Adrenal gland (tissue), 19 donors: ENCODE measurements at places on chromosomes 16 and 17. TPM values are rescaled to one million over a fixed set of nuclear protein-coding genes. Genes with fewer than 3 reads are reported as not detected.

DNA sequence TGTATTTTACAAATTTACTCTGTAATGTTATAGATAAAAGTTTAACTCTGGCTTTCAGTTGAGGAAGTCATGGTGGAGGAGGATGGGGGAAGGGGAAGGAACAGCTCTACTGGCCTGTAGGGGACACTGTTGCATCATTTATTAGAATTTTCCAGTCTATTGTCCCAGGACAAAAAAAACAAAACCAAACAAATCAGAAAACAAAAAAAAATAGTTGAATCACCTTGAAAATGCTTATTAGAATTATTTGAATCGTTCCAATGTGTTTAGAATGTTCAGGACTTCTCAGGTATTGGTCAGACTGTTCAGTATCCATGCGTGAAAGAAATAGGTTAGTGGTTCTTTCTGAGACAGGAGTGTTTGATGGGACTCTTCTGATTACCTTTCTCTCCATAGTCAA is 242.0 kb downstream of the FTO start:
- no peak overlapping the region for H3K4me3 ChIP-seq
- H3K36me3 ChIP-seq = no peaks in the 10 kb centered on the region
- no peak overlapping the region for H3K27ac ChIP-seq
- no peaks in the 10 kb centered on the region for H3K4me1 ChIP-seq
- no peak for DNase-seq
- H3K27me3 ChIP-seq = no peaks in the 10 kb centered on the region

GRCh38 chr16:48386559-48387312 is 1.5 kb upstream of the SIAH1 start:
- peak overlapping the region; percentile 99 for H3K27ac ChIP-seq
- H3K36me3 ChIP-seq = no peaks in the 10 kb centered on the region
- no peak overlapping the region for H3K4me3 ChIP-seq

DNA sequence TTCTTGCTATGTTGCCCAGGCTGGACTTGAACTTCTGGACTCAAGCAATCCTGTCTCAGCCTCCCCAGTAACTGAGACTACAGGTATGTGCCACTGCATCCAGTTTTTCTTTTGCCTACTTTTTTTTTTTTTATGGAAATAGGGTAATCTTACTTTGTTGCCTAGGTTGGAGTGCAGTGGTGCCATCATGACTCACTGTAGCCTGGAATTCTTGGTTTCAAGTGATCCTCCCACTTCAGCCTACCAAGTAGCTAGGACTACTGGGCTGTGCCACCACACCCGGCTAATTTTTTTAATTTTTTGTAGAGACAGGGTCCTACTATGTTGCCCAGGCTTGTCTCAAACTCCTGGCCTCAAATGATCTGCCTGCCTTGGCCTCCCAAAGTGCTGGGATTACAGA is 10.0 kb downstream of the LRRC36 start:
- no peak for DNase-seq
- no peaks in the 10 kb centered on the region for H3K27me3 ChIP-seq
- H3K27ac ChIP-seq = no peak overlapping the region
- no peak overlapping the region for H3K4me3 ChIP-seq
- no peaks in the 10 kb centered on the region for H3K4me1 ChIP-seq
- H3K36me3 ChIP-seq = no peaks in the 10 kb centered on the region

- H3K4me1 ChIP-seq = no peaks in the 10 kb centered on the region
- H3K36me3 ChIP-seq = no peaks in the 10 kb centered on the region
- no peaks in the 10 kb centered on the region for H3K27me3 ChIP-seq
- H3K27ac ChIP-seq = no peak overlapping the region
Measured at GRCh38 chr16:67514382-67514828, 14.2 kb upstream of the RIPOR1 start.

GRCh38 chr16:23286131-23286532 is 16.0 kb upstream of the SCNN1B start:
- no peaks in the 10 kb centered on the region for H3K36me3 ChIP-seq
- H3K4me3 ChIP-seq = no peak overlapping the region
- H3K27me3 ChIP-seq = peaks cover 6% of the 10 kb centered on the region
- DNase-seq = no peak

GRCh38 chr16:65837464-65837863 is 529.0 kb upstream of the CDH5 start:
- no peaks in the 10 kb centered on the region for H3K27me3 ChIP-seq
- no peaks in the 10 kb centered on the region for H3K36me3 ChIP-seq
- H3K4me3 ChIP-seq = no peak overlapping the region

- peak; percentile 73 for DNase-seq
- no peaks in the 10 kb centered on the region for H3K27me3 ChIP-seq
- peaks cover 59% of the 10 kb centered on the region for H3K4me1 ChIP-seq
- no peak overlapping the region for H3K27ac ChIP-seq
Measured at GRCh38 chr17:59848778-59849177, 44.0 kb downstream of the TUBD1 start.

- no peak overlapping the region for H3K4me3 ChIP-seq
- no peak for DNase-seq
- no peak overlapping the region for H3K27ac ChIP-seq
- H3K36me3 ChIP-seq = no peaks in the 10 kb centered on the region
- no peaks in the 10 kb centered on the region for H3K27me3 ChIP-seq
Measured at GRCh38 chr16:68993456-68993855, 112.0 kb upstream of the HAS3 start.

DNA sequence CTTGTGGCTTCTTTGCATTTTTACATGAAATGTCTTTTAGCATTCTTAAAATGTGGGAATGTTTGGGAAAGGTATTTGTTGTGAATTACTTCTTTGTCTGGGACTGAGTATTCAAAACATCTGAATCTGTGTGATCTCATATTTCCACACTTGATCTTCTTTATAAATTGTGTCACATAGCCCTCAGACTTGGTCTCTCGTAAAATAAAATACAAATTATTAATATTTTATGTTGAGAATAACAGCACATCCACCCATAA is 81.9 kb downstream of the TUBD1 start:
- H3K4me3 ChIP-seq = no peak overlapping the region
- no peaks in the 10 kb centered on the region for H3K4me1 ChIP-seq
- H3K27me3 ChIP-seq = no peaks in the 10 kb centered on the region

- no peaks in the 10 kb centered on the region for H3K27me3 ChIP-seq
- no peak overlapping the region for H3K4me3 ChIP-seq
- no peaks in the 10 kb centered on the region for H3K36me3 ChIP-seq
Measured at GRCh38 chr17:62051053-62051452, 14.0 kb downstream of the MED13 start.

DNA sequence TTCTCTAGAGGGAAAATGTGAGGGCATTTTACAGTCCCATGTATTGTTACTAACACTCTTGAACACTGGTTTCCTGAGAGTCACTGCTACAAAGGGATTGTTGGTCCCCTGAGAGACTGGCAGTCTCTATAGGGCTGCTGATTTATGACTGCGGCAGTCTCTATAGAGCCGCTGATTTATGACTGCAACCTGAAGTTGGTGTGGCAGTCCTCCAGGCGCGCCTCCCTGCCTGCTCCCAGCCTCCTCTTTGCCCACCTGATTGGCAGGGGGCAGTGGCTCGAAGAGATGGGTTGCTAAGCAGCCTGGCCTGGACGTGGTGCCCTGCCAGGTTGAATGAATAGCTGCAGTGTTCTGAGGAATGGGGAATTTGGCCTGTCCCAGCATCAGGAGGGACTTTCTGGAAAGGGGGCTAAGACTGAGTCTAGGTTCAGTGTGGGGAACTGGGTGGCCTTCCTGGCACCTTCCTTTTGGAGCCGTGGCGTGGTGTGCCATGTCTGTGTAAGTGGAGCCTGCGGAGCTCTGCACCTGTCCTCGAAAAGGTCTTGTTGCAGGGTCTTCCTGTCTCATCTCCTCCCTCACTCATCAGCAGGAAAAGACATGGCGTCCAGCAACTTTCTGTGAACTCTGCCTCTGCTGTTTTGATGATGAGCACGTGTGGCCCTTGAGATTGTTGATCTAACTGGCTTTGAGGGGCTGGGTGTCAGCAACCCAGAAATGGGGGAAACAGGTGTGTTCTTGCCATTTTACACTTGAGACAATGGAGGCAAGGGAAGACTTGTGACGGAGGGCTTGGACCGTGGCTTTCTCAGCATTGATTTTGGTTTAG is 24.9 kb downstream of the SAP30BP start:
- peaks cover 4% of the 10 kb centered on the region for H3K4me1 ChIP-seq
- H3K27ac ChIP-seq = no peak overlapping the region
- no peak for DNase-seq

DNA sequence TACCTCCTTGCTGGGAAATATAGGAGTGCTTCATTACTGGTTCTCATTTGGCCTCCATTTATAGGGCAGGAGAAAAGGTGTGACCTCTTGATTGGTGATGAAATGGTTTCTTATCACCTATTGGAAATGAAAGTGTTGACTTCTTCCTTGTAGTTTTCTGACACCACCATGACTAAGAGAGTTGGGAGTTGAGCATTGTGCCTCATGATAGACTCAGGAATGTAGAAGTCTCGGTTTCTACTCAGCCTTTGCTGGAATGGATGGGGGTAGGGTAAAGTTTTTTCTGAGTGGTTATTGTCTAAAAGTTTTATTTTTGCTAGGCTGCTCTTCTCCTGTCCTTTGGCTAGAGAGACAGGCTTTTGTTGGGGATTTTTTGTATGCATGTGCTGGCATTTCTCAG is 117.4 kb downstream of the PHKB start:
- no peaks in the 10 kb centered on the region for H3K27me3 ChIP-seq
- H3K27ac ChIP-seq = no peak overlapping the region
- H3K36me3 ChIP-seq = no peaks in the 10 kb centered on the region
- no peaks in the 10 kb centered on the region for H3K4me1 ChIP-seq
- DNase-seq = no peak

DNA sequence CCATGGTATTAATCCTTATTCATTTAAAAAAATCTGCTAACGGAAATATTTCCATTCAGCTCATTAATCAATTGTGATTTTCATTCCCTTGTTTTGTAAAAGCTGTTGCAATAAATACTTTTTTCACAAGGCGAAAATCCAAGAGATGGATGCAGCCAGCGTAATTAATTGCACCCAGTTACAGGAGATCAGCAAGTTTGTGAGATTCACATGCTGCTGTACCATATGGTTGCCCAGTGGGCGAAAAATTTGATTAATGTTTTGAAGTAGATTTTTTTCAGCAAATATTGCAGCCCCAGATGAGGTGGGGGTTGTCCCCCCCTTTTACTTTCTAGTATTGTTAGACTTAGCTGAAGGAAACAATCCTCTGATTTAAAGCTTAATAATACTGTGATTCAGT is 186.6 kb downstream of the WWOX start:
- DNase-seq = no peak
- H3K4me3 ChIP-seq = no peak overlapping the region
- no peaks in the 10 kb centered on the region for H3K36me3 ChIP-seq
- H3K27ac ChIP-seq = no peak overlapping the region

GRCh38 chr17:6501359-6501758 is 55.0 kb downstream of the PITPNM3 start:
- no peaks in the 10 kb centered on the region for H3K27me3 ChIP-seq
- H3K27ac ChIP-seq = no peak overlapping the region
- no peak overlapping the region for H3K4me3 ChIP-seq
- no peak for DNase-seq

DNA sequence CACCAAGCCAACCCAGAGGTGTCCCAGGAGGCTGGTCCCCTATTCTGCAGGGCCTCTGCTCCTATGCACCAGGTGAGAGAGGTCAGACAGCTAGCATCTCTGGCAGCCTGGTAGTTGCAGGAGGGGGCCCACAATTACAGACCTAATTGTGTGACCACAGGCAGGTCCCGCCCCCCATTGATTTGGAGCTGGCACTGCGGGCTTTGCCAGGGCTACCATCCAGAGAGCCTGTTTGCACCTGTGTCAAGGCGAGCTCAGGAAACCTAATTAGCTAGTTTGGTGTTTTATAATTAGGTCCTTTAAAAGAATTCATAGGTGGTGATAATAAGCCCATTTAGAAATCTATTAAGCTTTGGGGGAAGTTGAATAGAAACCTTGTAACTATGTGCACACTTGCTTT is 90.2 kb downstream of the MRM1 start:
- no peak overlapping the region for H3K4me3 ChIP-seq
- no peak for DNase-seq
- no peak overlapping the region for H3K27ac ChIP-seq
- no peaks in the 10 kb centered on the region for H3K36me3 ChIP-seq
- H3K27me3 ChIP-seq = no peaks in the 10 kb centered on the region
- no peaks in the 10 kb centered on the region for H3K4me1 ChIP-seq

DNA sequence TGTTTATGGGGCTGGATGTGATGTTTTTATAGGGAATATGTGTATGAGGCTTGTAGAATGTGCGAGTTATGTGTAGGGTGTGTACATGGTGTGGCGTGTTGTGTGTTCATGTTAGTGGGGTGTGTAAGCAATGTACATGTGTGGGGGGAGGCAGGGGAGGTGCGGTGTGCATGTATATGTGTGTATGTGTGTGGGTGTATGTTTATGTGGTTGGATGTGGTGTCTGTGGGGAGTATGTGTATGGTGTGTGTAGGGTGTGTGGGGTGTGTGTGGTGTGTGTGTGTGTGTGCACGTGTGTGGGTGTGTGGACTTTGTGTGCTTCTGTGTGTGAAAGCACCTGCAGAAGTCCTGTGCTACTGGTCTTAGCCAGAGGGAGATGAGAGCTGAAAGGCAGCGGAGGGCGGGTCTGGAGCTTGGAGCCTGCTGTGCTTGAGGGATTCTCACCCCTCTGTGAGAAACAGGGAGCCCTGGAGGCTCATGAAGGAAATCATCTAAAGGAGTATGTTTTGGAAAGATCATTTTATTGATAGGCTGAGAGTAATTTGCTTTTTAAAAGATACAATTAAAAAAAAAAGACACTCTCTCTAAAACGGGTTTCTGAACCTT is 222.7 kb downstream of the HS3ST4 start:
- DNase-seq = no peak
- no peaks in the 10 kb centered on the region for H3K4me1 ChIP-seq
- H3K4me3 ChIP-seq = no peak overlapping the region

The AATK gene
- 10.0 TPM for total RNA-seq

The SOCS1 gene
- total RNA-seq = 6.0 TPM

The HNF1B gene
- not detected for total RNA-seq

The KRT28 gene
- not detected for total RNA-seq

The CBX2 gene
- total RNA-seq = 1.3 TPM

The TEDC2 gene
- 1.5 TPM for total RNA-seq

The BORCS6 gene
- 29.7 TPM for total RNA-seq

The RDM1 gene
- total RNA-seq = not detected

The P2RX5 gene
- total RNA-seq = 1.8 TPM

The GDPD3 gene
- 0.78 TPM for total RNA-seq

The ANKFN1 gene
- total RNA-seq = not detected

The KRTAP1-5 gene
- not detected for total RNA-seq
